Activated CD4-positive, alpha-beta T cell treated with anti-CD3 and anti-CD28 coated beads for 1 hour (primary cell): ENCODE measurements at places on chromosomes 12 and 14.

GRCh38 chr12:2853626-2854025 lies 3.2 kb downstream of the TEX52 start:
- peak; percentile 15 for DNase-seq

- DNase-seq: no peak
Measured at GRCh38 chr12:72502546-72502945, 230.4 kb downstream of the TRHDE start.

DNA sequence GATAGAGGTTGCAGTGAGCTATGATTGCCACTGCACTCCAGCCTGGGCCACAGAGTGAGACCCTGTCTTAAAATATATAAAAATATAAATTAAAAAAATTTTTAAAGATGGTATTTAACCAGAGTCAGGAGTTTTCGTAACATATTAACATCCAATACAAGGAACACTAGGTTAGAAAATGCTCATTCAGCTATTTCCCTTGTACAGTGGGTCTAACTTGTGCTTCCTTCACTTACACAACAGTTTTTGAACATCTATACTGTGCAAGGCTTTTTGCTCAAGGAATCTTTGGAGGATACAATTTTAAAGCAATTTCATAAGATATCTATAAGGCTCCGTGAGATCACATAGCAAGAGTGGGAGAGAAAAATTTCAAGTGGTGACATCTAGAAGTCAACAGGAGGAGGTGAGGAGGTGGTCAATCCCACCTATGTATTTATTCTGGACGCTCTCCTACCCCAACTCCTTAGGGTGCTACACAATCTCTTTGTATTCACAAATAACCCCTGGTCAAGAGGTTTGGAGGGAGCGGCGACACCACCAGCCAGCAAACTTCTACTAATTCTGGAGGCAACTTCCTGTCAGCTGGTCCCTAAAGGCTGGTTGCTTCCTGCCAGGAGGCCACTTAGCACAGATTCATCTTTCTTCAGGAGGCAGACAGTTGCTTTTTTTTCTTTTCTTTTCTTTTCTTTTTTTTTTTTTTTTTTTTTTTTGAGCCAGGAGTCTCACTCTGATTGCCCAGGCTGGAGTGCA lies 22.2 kb downstream of the DUSP16 start:
- no peak for DNase-seq

DNA sequence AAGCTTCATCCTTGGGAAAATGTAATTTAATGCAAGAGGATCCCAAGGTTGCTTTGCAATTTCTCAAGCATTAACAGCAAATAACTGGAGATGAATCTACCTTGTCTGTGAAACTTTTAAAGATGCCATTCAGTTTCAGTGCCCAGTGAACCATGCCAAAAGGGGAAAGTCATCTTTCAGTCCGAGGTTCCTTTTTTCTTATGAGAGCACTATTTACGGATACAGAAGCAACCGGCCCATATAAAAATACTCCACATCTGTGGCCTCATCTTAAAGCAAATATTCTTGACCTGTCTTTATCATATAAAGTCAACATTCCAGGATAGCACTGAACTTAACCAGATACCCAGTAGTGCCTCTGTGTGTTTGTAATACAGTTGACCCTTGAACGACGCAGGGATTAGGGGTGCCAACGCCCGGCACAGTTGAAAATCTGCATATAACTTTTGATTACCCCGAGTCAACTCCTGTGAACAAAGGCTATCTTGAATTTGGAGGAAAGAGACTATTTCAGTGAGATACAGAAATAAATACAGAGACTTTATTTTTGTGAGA lies 209.4 kb downstream of the PCNX1 start:
- DNase-seq: no peak

- DNase-seq: no peak
Measured at GRCh38 chr12:64687816-64688215, 71.4 kb downstream of the GNS start.

DNA sequence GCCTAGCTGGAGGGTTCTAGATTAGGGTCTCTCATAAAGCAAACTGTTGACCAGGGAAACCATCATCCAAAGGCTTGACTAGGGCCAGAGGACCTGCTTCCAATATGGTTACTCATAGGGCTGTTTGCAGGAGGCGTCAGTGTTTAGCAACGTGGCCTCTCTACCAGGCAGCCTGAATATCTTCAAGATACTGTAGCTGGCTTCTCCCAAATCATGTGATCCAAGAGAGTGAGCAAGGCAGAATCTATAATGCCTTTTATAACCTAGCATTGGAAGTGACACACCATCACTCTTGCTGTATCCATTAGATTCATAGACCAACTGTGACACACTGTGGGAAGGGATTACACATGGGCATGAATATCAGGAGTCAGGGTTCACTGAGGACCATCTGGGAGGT lies 17.3 kb downstream of the TPH2 start:
- no peak for DNase-seq

DNA sequence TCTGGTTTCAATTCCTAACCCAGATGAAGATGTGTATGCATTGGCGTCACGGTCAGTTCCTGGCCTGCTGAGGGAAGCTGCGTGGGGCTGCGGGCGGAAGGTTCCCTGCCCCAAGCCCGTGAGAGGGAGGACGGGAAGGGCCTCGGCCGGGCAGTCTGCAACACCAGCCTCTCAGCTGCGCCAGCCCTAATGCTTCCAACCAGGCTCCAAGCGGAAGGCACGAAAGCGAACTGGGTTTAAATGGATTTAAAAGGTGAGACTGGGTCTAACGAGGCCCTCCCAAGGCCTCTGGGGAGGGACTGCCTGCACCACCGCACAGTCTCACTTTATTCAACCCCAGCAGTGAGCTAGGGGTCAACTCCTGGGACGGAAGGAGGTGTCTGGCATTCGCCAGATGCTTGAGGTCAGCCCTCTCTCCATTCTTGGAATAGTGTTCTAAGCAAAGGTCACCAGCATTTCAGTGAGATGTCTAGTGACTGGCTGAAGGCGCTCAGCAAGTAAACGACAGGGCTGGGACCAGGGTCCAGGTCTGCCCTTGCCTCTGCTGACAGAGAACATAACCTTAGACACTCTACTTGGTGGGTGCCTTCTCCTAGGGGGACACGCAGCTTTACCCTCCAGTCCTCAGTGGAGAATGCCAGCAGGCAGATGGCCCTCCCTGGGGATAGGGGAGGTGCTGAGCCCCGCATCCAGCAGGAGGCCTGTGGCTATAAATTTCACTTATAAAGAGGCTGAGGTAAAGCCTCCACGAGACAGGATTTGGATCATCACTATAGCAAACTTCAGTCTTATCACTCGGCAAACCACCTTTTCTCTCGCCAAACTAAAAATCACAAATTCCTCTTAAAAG lies 92.2 kb downstream of the PIWIL1 start:
- no peak for DNase-seq

DNA sequence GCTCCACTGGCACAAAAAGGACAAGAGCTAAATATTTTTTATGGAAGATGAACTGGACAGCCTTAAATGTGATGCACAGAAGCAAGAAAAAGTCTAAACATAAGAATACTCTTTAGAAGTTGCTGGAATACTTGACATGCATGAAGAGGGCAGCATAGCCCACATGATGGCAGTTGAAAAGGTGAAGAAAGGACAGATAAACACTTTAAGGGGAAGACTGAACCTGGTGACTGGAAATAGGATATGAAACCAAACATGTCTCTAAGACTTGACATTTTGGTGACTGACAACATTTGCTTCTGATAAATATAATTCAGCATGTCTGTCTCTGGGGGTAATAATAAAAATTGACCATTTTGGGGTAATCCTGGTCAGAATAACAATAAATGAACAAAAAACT lies 273.1 kb downstream of the CCDC91 start:
- DNase-seq: no peak

DNA sequence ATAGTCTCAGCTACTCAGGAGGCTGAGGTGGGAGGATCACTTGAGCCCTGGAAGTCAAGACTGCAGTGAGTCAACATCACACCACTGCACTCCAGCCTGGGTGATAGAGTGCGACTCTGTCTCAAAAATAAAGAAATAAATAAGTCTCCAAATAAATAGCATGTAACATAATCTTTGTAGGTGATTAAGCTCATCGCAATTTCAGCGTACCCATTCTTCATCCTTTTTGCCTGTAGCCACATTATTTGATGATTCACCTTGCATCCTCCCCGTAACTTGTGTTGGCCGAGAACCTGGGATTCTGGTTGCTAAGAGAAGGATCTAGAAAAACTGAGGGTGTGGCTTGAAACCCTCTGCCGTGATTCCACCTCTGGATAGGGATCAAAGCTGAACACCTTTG lies 115.1 kb downstream of the GALC start:
- DNase-seq: no peak

- DNase-seq: no peak
Measured at GRCh38 chr12:74890237-74890599, 319.4 kb downstream of the KCNC2 start.

GRCh38 chr12:91327131-91327530 lies 144.5 kb upstream of the DCN start:
- no peak for DNase-seq

- no peak for DNase-seq
Measured at GRCh38 chr12:26226629-26227360, 31.4 kb downstream of the SSPN start.

DNA sequence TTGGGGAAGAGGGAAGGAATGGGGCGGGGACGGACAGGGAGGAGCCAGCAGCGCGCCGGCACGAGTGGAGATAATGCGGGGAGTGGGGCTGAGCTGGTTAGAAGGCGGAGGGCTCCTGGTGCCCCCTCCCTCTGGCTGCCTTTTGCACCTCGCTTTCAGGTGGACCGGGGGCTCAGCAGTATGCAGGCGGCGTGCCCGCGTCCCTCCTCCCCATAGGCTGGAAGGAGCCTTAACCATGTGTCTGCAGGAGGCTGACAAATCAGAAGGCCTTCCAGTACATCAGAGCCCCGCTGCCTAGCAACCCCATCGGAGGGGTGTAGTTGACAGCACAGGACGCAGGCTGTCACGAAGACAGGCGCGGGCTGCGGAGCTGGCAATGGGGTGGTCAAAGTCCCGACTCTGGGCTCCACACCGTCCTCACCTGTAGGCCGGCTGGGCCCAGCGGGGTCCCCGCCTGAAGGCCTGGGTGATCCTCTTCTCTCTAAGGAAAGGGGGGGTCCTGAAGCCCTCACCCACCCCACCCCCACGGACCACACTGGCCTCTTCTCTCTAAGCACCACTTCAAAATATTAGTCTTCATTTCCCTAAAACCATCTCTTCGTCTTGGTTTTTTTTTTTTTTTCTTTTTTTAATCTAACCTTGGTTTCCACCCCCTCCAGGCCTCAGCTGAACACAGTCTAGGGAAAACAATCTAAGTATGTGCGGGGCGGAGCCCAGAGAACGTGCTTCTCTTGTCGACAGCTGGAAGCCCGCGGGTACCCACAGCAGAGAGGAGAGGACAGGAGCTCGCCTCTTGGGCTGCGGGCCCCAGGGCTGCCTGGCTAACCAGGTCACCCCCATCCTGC lies 44.5 kb downstream of the KDM2B start:
- DNase-seq: peak; percentile 50

DNA sequence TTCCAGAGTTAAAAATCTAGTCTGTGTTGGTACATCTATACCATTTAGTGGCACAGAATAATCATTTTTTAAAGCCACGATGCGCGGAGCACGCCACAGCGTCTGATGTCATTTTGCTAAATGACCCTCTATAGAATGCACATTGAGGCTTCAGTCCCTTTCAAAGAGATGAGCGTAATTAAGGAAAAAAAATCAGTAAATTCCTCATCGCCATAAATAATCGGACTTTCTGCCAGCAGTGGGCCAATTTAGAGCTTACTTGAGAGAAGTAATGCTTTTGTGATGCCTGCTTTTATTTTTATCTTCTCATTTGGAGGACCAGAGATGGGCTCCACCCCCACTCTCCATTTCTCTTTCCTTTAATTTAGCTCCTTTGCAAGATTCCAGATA lies 4.0 kb downstream of the ASCL1 start:
- no peak for DNase-seq

DNA sequence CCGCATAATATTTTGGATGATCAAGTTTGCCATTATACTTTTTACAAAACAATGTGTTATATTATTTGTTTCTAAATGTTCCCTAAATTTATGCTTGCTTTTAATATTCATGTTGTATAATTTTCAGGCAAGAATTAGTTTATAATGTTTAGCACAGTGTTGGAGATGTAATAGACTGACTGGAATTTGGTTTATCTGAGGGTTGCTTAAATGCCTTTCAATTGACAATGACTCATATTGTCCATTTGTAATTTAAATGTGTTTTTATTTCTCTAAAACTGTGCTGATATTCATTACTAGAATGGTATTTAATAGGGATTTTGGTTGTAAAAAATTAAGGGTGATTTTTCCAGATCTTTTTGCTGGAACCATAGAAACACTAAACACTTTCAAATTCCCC lies 788.4 kb downstream of the SLC6A15 start:
- DNase-seq: no peak
